ENCODE measurements at places on chromosomes 6 and 20. TPM values are rescaled to one million over a fixed set of nuclear protein-coding genes. Genes with fewer than 3 reads are reported as not detected.

- no peak for DNase-seq
These were observed 2.9 kb upstream of the HIVEP2 start for GRCh38 chr6:142947714-142948480.

DNA sequence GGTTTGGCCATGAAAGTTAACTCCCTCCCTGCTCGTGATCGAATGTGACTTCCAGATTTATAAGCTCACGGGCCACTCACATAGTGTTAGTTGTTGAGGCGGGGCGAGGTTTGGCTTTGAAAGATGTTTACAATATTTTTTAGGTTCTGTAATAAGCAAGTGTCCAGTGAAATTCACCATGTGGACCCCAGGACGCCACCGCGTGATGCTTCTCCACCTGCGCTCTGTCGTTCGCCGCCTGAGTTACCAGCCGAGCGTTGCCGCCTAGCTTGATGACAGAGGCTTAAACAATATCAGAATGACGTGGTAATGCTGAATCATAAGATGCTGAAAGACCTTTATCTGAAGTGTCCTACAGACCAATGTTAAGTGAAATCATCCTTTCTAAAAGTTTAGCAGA lies 241.0 kb downstream of the MYLK4 start:
- DNase-seq: no peak

GRCh38 chr6:10838794-10839333 lies 525 bp upstream of the MAK start:
- DNase-seq: no peak

Gene RBM24
- polyA plus RNA-seq: 0.47 TPM

Gene BPIFA1
- polyA plus RNA-seq: not detected

DNA sequence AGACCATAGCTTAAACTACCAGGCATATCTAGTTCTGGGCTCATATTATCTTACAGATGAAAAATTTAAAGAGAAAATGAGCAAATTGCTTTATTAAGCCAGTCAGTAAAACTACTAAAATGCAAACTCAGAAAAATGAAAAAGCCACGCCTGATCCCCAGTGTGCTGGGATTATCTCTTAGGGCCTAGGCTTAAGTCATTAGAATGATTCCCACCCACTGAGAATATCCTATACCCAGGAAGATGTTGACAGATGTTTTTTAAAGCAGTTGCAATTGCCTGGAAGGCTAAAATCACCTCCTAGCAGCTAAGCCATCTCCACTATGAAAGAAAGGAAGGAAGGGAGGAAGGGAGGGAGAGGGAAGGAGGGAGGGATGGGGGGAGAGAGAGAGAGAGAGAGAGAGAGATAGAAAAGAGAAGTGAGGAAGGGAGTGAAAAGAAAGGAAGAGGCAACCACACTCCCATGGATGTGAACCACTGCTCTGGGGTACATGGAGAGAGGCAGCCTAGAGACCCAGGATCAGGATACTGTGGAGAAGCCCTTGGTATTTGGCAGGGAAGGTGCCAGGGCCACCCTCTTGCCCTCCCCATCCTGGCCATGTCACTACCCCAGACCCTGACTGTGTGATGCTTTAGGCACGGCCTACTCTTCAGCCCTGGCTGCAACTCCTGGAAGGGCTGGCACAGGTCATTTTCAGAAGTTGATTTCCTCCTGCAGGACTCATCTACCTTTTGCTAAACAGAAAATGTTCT lies 21.9 kb downstream of the NEDD9 start:
- DNase-seq: no peak

Gene SLC32A1
- polyA plus RNA-seq: not detected

Gene BTNL2
- polyA plus RNA-seq: not detected

DNA sequence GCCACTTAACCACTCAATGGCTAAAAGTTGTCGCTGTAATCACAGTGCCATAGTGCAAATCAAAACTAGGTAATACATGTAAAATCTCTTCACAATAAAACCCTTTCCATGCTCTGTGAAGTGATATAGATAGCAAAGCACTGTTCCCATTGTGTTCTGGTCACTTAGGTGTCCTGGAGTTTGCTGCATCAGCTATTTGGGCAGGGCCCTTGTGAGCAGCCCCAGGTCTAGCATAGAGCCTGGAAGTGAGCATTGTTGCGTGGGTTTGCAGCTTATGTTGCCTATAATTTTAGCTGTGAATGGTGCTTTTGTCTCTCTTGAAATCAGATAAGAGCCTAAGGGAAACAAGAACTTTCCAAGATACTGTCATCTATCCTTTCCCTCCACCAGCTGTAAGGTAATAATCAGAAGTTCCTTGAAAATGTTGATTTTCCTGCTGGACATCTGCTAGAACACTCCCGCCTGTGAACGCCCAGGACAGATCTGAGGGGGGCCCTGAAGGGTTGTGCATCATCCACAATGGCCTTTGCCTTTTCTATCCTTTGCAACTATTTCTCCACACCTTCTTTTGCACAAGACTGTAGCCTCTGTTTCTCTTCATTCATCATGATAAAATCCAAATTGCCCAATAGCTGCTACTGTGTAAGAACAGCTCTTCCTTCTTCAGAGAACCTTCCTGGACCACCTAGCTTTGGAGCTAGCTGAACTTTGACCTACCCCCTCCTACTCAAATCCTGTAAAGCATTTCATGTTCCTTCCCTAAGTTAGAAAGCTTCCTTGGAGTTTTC lies 57.0 kb downstream of the TNFAIP3 start:
- DNase-seq: no peak

DNA sequence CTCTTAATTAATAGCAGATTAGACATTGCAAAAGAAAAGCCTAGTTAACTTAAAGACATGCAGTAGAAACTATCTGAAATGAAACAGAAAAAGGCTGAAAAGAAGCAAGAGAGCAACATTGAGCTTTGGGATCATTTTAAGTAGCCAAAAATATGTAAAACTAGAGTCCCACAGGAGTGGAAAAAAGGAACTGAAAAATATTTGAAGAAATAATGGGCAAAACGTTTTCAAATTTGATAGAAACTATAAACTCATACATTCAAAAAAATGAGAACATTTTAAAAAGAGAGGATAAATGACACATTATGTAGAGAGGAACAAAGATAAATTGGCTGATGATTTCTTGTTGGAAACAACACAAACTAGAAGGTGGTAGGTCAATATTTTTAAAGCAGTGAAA lies 166.1 kb upstream of the AKAP12 start:
- DNase-seq: no peak

DNA sequence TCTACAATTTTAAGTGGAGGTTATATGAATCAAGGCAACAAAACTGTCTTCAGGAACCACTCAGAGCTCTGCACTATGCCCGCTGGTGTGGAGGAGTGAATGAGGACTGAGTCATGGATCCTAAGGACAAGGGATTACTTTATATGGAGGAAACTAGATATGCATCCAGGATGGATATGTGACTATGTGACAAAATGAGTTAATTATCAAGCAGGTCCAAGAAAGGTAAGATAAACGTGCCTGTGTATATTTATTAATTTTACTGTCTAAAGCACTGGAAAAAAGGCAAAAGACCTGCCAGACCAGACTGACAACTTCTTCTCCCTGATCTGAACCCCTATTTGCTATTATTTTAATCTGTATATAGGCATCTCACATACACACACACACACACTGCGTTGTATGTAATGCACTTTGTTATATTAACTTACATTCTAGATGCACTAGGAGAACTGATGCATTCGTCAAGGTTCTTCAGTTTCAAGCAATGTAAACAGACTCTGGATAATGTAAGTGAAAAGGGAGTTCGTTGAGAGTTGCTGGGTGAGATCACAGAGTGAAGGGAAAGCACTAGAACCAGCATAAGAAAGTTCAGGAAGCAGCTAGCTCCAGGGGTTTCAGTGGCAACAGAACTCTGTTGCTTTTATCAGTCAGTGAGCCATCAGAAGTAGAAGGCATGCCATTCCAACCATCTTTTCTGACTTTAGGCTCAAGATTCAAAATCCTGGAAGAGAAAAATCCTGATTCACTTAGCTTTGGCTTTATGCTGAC lies 26.4 kb upstream of the ADGRG6 start:
- no peak for DNase-seq

Gene ADGRF5
- polyA plus RNA-seq: 44.1 TPM

DNA sequence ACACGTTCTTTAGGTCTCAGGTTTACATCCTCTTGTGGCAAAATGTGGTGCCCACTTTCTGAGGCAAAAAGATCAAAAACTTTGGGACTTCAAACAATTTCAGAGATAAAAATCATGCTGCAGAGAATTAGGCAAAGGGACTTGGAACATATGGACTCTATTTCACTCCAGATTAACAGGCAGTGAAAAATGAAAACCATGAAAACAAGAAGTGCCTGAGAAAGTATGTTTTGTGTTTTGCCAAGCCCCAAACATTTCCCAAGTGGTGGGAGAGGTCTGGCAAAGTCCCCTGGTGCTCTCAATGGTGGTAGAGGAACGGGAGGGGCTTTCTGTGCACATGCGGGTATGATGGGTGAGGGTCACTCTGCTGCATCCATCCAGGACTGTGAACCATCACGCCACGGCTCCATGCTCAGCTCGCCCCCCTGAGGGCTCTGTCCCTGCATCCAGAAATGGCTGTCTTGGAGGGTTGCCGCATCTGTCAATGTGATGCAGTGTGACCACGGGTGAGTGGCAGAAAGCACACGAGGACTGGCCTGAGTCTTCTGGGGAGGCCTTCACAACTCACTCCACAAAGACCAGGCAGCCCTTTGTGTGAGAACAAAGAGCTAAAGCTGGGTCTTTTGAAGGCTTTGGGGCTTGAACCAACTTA lies 43.2 kb upstream of the TBC1D7 start:
- no peak for DNase-seq

Gene GOPC
- polyA plus RNA-seq: 12.5 TPM

DNA sequence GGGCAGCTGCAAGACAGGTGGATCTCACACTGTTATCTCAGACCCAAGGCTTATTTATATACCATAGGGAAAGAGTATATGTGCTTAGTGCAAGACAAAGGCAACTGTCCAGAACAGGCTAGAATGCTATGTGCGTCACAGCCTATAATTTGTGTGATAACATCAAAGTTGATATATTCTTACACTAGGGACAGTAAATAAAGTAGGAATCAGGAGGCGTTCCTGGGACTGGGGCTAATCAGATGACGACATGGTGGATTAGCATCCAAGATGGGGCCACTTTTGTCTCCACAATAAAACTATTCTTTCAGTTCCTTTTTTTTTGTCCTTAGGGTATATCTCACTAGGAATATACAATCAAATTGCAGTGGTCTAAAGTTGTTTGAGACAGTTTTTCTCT lies 54.9 kb upstream of the IER3 start:
- no peak for DNase-seq

DNA sequence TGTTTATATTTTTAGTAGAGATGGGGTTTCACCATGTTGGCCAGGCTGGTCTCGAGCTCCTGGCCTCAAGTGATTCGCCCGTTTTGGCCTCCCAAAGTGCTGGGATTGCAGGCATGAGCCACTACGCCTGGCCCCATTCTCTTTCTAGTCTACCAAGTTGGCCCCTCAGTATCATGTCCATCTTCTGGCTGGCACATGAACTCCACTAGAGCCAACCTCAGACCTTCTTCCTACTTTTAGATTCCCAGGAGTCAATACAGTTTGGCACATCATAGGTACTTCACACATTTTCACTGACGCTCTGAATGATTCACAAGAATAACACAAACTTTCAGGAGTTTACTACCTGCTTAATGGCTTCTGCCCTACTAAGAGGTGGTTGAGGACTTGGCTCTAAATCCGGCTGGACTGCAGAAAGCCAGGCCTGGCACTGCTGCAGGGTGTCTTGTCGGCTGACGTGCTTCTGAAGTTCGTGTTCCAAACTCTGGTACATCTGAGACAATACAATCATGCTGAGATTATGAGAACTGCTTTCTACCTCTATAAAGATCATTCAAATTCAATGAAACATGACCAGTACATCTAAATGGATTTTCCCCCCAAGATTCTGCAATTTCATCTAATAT lies 293.3 kb downstream of the SYNE1 start:
- no peak for DNase-seq

Gene MCCD1
- polyA plus RNA-seq: 325 TPM

- DNase-seq: no peak
These were observed 610.9 kb upstream of the AGPAT4 start for GRCh38 chr6:161884782-161885181.

Gene GRIK2
- polyA plus RNA-seq: 1.4 TPM

GRCh38 chr20:36277546-36277945 lies 28.6 kb upstream of the DLGAP4 start:
- no peak for DNase-seq

Gene SLC35F1
- polyA plus RNA-seq: 0.28 TPM

- DNase-seq: peak; percentile 69
These were observed 121.2 kb upstream of the LAMP5 start for GRCh38 chr20:9392892-9393857.

DNA sequence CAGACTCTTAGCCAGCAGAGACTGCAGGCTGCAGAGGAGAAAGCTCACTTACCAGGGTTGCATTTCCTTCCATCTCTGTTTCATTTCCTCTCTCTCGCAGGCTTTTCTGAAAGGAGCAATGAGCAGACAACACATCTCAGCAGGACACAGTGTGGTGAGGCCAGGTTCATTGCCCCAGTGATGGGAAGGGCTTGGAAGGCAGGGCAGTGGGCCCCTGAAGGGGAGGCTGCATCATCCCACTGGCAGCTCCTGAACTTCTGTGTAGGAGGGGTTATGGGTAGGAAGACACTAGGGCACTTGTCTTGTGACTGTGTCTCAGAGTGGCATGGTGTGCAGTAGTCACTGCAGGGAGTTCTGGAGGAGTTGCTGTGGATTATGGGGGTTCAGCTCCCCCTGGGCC lies 246.8 kb downstream of the QKI start:
- DNase-seq: no peak

GRCh38 chr6:56807326-56807988 lies 147.4 kb upstream of the BEND6 start:
- DNase-seq: no peak

- no peak for DNase-seq
These were observed 7.5 kb downstream of the FOXS1 start for GRCh38 chr20:31837896-31838397.

Gene NINL
- 23.4 TPM for polyA plus RNA-seq

- DNase-seq: peak; percentile 92
These were observed 78.7 kb upstream of the BTN3A2 start for GRCh38 chr6:26286168-26286877.

Gene GDAP1L1
- not detected for polyA plus RNA-seq

Gene RAMACL
- polyA plus RNA-seq: not detected

- DNase-seq: no peak
These were observed 748.7 kb downstream of the QKI start for GRCh38 chr6:164163239-164163638.

DNA sequence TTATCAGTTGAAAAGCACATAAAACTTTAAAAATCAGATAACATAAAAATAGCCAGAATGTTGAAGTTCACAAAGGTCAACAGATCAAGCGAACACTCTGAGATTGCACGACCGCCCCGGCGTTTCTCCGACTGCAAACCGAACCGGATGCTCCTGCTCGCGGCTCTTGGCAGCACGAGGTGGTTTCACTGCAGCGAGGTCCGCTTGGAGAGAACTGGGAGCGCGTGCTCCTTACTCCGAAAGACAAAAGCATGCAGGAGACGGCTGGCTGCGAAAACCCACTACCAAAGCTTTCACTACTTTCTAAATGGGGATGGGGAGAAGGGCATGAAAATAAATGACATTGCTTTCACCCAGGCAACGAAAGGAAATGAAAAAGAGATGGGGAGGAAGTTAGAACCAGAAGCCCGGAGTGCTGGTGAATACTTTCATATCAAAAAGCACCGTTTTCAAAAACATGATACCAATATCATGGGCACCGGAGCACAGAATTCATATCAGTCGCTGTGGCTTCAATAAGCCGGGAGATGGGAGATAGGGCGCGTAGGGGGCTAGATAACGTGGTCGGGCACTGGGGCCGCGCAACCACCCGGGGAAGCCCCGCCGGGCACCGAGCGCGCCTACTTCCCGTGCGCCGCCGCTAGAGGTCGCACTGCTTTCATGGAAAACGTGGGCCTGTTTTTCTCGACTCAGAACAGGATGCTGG lies 8.3 kb upstream of the ANKRD60 start:
- DNase-seq: peak; percentile 83

Gene TAF4
- 3.7 TPM for polyA plus RNA-seq

- DNase-seq: no peak
These were observed 66.8 kb downstream of the TBC1D7 start for GRCh38 chr6:13261464-13261994.

Data from kidney (tissue), 22 donors.